Hematopoietic multipotent progenitor cell treated with erythropoietin and hydrocortisone succinate and interleukin-3 and kit ligand, for 15 days (in vitro differentiated cells): ENCODE measurements at places on chromosomes 16 and 17.

GRCh38 chr17:69170377-69170776 is 28.7 kb upstream of the ABCA6 start:
- DNase-seq, result no peak

DNA sequence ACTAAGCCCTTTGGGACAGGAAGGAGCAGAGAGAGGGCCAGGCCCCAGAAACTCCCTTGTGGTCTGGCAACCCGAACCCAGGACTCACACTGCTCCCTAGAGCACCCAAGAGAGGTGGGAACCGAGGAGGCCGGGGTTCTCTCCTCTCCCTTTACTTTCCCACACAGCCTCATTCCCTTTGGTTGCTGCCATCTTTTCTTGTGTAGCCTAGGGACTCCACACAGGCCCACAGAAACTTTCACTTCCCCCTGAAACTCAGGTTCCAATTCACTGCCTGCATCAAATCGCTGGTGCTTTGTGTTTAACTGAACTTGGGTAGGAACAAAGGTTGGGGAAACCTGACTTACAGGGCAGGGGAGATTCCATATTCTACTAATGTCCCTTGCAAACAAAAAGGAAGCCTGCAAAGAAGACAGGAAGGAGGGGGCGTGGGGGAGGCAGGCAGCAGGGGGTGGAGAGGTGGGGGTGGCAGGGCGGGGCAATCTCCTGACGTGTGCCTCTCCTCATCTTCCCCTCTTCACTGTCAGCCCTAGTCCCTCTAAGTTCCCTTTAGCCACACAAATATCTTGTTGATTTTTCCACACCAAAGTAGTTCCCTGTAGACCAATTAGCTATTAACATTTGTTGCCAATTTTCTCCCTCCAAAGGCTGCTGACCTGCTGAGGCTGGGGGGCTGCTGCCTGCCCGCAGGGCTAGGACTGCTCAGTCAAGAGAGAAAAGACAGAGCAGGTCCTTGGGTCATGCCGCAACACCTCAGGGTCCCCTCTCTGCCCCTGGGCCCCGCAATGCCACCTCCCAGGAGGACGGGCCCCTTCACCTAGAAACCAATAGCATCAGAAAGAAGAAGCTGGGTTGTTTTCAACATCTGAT is 8.0 kb downstream of the ST3GAL2 start:
- DNase-seq, result peak; percentile 50

DNA sequence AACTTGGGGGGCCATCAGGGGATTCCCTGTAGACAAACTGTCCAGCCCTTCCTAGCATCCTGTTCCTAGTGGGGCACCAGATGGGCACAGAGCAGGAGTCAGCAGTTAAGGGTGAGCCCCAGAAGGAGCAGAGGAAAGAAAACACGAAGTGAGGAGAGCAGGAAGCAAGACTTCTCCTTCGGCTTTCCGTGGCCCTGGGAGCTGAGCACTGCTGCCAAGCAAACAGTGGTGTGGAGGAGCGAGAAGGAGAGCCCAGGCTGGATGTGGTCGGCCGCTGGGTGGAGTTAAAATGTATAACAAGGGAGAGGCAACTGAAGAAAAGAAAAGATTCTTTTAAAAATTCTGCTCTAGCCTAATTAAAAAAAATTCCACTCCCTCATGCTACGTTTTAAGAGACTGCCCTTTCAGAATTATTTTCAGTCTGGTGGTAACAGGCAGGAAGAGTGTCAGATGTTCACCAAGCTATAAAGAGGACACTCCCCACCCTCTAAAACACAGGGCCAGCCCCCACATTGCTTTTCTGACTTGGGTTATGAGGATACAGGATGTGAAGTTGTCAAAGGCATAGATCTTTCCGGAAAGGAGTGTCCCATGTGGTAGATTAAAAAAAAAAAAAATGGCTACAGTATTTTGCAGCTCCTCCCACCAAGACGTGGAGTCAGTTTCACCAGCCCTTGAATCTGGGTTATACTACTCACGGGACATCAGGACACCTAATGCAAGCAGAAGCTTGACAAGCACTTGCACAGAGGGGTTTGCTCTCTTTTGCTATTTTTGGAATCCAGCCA is 74.9 kb upstream of the ZFHX3 start:
- DNase-seq, result no peak

- DNase-seq, result no peak
Measured at GRCh38 chr16:87332150-87332549, 15.0 kb upstream of the C16orf95 start.

- DNase-seq, result peak; percentile 56
Measured at GRCh38 chr17:79991140-79991923, 44.3 kb downstream of the TBC1D16 start.

DNA sequence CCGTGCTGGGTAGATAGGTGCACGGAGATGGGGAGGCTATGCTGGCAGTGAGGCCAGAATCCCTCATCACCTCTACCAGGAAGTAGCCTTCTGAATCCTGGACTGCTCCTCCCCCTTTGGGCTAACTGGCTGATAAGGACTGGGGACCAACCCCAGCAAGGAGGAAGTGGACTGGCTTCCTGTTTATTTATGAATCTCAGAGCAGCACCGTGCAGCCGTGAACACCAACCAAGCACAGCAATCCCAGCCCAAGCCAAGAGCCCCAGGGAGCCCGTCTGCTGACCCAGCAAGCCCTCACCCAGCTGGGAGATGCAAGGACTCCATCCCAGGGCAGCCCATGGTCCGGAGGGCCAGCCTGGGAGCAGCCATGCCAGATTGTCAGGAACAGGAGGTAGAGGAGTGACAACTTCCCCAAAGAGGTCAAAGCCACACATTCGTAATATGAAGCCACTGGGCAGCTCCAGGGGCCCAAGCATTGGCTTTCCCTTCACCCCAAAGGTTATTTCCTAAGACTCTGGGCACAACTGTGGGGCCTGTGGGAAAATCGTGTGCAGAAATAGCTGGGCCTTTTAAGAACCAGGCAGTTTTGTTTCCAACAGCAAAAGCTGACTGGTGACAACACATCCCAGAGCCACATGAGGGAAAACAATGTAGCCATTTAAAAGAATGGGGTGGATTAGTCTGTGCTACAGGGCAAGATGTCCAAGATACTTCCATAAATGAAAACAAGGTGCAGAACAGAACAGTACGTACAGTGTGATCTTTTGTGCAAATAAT is 23.9 kb downstream of the PHB1 start:
- no peak for DNase-seq

GRCh38 chr16:85637808-85638647 is 24.9 kb downstream of the GSE1 start:
- no peak for DNase-seq

DNA sequence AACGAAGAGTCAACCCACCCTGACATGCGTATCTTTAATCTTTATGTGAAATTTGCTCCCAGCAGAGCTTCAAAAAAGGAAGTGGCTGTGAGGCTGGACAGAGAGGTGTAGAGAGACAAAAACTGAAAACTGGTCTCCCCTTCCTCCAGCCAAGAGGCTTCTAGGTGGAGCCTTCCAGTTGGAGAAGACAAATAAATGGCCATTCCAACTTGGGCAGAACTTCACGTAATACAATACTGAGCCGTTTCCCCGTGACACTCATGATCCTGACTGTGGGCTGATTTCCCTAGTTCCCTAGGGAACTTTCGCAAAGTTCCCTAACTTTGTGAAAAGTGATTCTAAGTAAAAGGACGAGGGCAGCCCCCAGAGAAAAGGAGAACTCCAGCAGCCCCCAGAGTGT is 78.8 kb downstream of the ZFHX3 start:
- no peak for DNase-seq

DNA sequence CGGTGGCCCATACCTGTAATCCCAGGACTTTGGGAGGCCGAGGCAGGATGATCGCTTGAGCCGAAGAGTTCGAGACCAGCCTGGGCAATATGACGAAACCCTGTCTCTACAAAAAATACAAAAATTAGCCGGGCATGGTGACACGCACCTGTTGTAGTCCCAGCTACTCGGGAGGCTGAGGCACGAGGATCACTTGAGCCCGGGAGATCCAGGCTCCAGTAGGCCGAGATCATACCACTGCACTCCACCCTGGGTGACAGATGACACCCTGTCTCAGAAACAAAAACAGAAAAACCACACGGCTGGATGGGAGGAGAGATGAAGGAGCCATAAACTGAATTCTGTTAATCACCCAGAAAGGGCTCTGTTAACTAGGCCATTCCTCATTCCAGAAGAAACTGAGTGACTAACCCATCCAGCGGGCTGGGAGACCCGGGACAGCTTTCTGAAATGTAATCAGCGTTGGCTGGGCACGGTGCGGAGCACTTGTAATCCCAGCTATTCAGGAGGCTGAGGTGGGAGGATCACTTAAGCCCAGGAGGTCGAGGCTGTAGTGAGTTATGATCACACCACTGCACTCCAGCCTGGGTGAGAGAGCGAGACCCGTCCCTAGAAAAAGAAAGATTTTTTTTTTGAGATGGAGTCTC is 641 bp upstream of the NT5C3B start:
- no peak for DNase-seq

- no peak for DNase-seq
Measured at GRCh38 chr16:56506941-56507340, 12.9 kb downstream of the BBS2 start.

- no peak for DNase-seq
Measured at GRCh38 chr17:70773258-70773657, 603.9 kb downstream of the KCNJ2 start.

DNA sequence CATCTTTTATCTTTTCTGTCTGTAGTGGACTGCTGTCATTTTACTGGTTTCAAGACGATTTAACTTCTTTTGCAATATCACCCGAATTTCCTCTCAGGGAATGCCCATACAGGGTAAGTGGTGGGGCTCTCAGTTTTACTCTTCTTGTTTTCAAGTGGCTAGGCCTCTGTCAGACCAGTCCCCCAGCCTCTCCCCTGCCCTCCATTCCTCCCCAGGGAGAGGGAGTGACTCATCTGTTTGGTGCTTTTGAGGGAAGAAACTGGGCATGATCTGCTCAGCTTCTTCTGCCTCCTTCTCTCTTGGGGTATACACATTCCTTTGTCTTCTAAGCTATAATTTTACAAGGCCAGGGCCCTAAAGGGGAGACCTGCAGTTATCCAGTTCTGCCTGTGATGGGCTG is 332.0 kb downstream of the CBLN1 start:
- DNase-seq, result no peak
